WERI-Rb-1 (cell line): ENCODE measurements at places on chromosomes 16 and 17.

DNA sequence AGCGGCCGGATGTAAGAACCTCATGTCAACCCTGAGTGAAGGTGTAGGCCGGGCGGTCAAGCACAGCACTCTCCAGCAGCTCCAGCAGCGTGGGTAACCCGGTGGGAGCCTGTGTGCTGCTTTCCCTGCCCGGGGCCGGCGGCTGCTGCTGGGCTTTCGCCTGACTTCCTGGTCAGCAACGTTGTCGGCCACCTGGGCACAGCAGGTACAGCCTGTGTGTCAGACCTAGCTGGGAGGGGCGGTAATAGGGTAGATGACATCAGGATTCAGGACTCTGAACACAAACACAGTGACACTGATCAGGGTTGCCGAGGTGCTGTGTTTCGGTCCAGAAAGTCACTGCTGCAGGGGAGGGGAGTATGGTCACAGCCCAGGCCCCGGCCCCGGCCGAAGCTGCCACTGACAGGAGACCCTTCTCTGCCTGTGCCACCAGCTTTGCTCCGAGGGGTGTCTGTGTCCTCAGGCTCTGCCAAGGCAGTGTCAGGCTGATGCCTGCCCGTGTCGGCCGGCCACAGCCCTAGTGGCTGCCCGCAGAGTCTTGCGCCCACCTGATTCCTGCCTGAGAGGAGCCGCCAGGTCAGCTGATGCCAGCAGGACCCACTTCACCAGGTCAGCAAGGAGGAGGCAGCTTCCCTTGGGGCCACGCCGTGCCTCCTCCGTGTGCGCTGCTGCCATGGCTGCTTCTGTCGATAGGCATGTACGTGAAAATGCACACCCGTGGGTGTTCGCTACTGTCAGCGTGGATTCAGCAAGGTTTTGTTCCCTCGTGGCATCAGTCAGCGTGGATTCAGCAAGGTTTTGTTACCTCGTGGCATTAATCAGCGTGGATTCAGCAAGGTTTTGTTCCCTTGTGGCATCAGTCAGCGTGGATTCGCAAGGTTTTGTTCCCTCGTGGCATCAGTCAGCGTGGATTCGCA lies 9.2 kb downstream of the RAB40C start:
- no peak for DNase-seq

- no peak for DNase-seq
Observed at GRCh38 chr16:68490829-68491575, 42.7 kb upstream of the SMPD3 start.

DNA sequence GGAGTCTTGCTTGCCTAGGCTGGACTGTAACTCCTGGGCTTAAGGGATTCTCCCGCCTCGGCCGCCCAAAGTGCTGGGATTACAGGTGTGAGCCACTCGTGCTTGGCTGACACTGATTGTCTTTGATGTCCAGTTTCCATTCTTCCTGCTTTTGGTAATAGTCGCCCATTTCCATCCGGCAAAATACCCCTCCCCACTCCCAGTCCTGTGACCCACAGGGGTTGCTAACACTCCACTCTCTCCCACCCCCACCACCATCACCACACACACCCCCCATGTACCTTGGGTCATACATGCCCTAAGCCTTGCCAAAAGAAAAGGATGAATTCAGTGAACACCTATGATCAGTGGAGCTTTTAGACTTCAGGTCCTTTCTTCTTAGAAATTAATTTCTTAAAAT lies 52.8 kb upstream of the MYH10 start:
- no peak for DNase-seq

DNA sequence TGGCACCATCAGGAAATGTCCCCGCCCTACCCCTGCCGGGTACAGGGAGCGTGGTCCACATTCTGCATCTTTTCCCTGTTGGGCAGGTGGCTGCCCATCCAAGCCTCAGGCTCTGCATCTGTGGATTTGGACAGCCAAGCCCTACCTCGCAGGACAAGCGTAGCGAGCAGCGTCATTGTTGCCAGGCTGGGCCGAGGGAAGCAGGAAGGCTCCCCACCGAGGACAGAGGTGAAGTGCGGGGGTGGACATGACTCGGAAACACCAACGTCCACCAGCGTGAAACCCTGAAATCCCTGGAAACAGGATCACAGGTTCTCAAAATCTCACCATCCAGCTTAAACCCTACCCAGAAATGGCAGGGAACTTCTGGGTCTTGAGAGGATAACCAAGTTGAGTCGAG lies 73.6 kb downstream of the SOCS1 start:
- no peak for DNase-seq

GRCh38 chr16:46789499-46790414 lies 41.2 kb downstream of the C16orf87 start:
- no peak for DNase-seq

GRCh38 chr16:67856927-67857546 lies 9.5 kb upstream of the CENPT start:
- no peak for DNase-seq

DNA sequence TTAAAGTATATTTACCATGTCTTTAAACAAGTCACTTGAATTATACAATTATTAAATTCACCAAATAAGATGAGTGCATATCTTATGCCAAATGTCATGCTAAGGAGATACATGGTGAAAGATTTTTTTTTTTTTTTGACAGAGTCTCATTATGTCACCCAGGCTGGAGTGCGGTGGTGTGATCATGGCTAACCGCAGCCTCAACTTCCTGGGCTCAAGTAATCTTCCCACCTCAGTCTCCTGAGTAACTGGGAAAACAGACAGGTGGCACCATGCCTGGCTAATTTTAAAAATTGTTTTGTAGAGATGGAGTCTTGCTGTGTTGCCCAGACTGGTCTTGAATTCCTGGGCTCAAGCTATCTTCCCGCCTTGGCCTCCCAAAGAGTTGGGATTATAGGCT lies 149.0 kb upstream of the GOT2 start:
- no peak for DNase-seq

GRCh38 chr17:65205655-65206054 lies 68.5 kb downstream of the RGS9 start:
- DNase-seq, result no peak

DNA sequence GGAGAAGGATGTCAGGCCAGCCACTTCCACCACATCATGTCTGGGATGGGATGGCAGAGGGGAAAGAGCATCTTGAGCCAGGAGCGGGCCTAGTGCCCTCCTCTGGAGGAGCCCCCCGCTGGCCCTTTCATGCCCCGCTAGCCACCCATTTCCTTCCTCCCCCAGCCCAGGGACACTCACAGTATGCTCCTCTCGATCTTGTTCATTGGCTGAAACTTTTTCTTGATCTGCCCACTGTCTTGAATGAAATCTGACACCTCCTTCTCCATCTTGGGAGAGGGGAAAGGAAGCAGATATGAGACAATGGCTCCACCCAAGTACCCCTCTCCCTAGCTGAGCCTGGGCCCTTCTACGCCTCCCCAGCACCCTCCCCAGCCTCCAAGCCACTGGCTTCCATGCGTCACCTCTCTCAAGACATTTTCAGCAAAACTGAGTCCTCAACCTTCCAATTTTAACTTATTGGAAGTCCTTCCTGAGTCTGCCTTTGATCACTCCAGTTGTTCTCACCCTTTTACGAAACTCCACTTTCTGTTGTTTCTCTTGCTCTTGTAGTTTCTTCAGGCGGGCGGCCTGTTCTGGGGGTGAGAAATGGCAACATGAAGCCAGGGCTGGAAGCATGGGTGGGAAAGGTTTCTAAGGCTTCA lies 7.2 kb downstream of the SPAG7 start:
- no peak for DNase-seq

DNA sequence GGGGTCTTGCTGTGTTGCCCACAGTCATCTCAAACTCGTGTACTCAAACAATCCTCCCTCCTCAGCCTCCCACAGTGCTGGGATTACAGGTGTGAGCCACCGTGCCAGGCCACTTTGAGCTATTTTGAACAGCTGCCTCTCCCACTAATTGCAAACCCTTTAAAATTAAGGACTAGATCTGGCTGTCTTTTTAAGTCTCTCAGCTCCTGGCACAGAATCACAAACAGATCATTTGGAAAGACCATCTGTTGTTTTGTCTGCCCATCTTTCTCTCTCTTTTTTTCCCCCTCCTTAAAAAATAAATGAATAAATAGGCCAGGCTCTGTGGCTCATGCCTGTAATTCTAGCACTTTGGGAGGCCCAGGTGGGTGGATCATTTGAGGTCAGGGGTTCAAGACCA lies 10.9 kb upstream of the STAT3 start:
- no peak for DNase-seq
